ENCODE measurements at places on chromosomes 7 and 10. TPM values are rescaled to one million over a fixed set of nuclear protein-coding genes. Genes with fewer than 3 reads are reported as not detected.

Gene KLF14
- not detected for total RNA-seq

Gene NRAP
- total RNA-seq, result not detected

Gene OR2A42
- total RNA-seq, result under 0.01 TPM

Gene MMRN2
- 4.1 TPM for total RNA-seq

Gene GJD4
- total RNA-seq, result not detected

Gene SPAM1
- total RNA-seq, result not detected

Gene PRSS1
- total RNA-seq, result not detected

Gene ACTL6B
- total RNA-seq, result 163 TPM

Gene UPK3BL2
- total RNA-seq, result 1.6 TPM

Gene SH2D4B
- total RNA-seq, result 1.2 TPM

Gene VAX1
- total RNA-seq, result 1.2 TPM

Gene GNG11
- 4.9 TPM for total RNA-seq

Gene CABCOCO1
- total RNA-seq, result 4.9 TPM

Gene GATA3
- total RNA-seq, result not detected

Gene CDK14
- 77.9 TPM for total RNA-seq

Gene LMOD2
- total RNA-seq, result not detected

Gene CACNB2
- 10.6 TPM for total RNA-seq

Gene CALN1
- total RNA-seq, result 40.4 TPM

Gene CBX3
- 183 TPM for total RNA-seq

Gene NRCAM
- 143 TPM for total RNA-seq

Gene TMEM178B
- total RNA-seq, result 53.0 TPM

Gene OR2A25
- total RNA-seq, result not detected

Gene ARHGAP22
- 1.6 TPM for total RNA-seq

Gene ASB10
- not detected for total RNA-seq

Gene ADCYAP1R1
- 34.2 TPM for total RNA-seq

Gene CACNA2D1
- total RNA-seq, result 197 TPM

Gene PRPS1L1
- total RNA-seq, result not detected

Gene OPALIN
- not detected for total RNA-seq

Gene BEND7
- 9.8 TPM for total RNA-seq

Gene ASB4
- under 0.01 TPM for total RNA-seq

Gene MRLN
- total RNA-seq, result not detected

Gene SEMA4G
- total RNA-seq, result 6.5 TPM

Gene ASAH2
- total RNA-seq, result 2.9 TPM

Gene ZC3HAV1
- 4.1 TPM for total RNA-seq

Gene WDR91
- total RNA-seq, result 8.2 TPM

Gene INHBA
- total RNA-seq, result 12.6 TPM

Gene RBM33
- total RNA-seq, result 44.4 TPM

Gene BHLHA15
- total RNA-seq, result 8.6 TPM

Gene ZNF282
- 20.8 TPM for total RNA-seq

Gene PCLO
- total RNA-seq, result 41.2 TPM

Gene PAPOLB
- total RNA-seq, result 0.82 TPM

Gene ADCY1
- 92.1 TPM for total RNA-seq

Gene SFXN2
- 4.1 TPM for total RNA-seq

Gene GPC2
- 75.0 TPM for total RNA-seq

Gene GPR146
- total RNA-seq, result 0.82 TPM

Gene MBL2
- not detected for total RNA-seq

Gene SSC4D
- 1.6 TPM for total RNA-seq

Gene TSPAN12
- 5.7 TPM for total RNA-seq

All from frontal cortex (tissue), 4 donors.